ENCODE measurements at places on chromosomes 6 and 20.

- no peak for DNase-seq
Measured at GRCh38 chr6:164417537-164418261, 891.7 kb downstream of the C6orf118 start.

- DNase-seq: no peak
Measured at GRCh38 chr6:157151029-157151428, 172.3 kb downstream of the TMEM242 start.

- no peak for DNase-seq
Measured at GRCh38 chr6:139706912-139707311, 332.5 kb upstream of the CITED2 start.

GRCh38 chr20:58606184-58606583 is 44.9 kb upstream of the STX16 start:
- no peak for DNase-seq

DNA sequence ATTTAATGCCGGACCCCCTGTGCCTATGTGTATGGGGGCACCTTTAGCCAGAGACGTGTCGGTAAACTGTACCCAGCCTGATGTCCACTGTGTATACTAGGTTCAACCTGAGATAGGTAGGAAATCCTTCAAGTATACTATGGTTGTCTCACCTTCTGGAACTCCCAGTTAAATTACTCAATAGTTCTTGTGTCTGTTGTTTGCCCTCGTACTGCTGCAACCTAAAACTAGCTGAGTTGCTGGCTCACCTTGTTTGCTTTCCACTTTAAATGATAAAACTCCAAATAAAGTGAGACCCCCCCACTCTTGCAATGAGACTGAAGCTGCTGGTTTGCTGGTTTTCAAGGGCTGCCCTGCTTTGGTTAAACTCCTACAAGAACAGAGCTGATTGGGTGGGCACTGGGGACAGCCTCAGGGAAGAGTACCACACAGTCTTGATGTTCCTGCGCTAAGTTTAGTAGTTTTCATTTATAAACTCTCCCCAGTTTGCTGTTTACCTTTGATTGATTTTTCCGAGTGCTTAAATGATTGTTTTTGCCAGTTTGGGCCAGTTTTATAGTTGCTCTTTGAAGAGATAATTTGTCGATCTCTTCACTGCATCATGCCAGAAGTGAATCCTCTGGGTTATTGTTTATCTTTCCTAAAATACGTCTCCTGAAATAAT is 1281.8 kb upstream of the MAP3K7 start:
- no peak for DNase-seq

GRCh38 chr6:21085643-21086042 is 507.9 kb upstream of the SOX4 start:
- no peak for DNase-seq

DNA sequence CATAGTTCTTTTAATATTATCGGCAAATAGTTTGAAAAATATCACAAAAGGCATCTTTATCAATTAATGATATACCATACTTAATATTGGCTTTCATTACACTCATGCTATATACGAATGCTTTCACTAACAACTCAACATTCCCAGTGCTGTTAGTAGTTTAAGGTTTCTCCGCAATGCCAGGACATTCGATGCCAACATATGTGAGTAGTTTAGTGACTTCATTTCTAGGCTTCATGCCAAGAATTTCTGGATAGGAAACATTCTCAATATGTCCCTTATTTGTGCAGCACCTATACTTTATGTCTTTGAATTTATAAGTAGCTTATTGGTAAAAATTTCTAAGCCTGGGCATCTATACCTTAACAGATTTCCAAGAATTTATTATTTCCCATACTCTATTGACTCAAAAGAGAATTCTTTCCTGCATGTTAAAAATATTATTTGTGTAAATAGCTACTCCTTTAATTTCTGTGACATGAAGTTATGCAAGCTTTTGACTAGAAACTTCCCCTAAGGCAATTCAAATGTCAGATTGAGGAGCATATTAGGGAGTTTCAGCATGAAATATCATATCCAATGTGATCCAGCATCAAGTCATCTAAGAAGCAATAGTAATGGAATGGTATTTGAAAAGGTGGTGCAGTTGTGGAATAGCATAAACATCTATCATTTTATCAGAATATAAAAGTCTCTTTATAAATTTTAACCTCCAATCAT is 236.0 kb upstream of the STXBP5 start:
- peak; percentile 6 for DNase-seq

GRCh38 chr6:53593001-53593488 is 48.1 kb upstream of the GCLC start:
- no peak for DNase-seq
